ENCODE measurements at places on chromosomes 3 and 15.

- no peak for DNase-seq
These were observed 15.7 kb downstream of the CIDEC start for GRCh38 chr3:9864200-9864927.

GRCh38 chr3:149368674-149369497 lies 8.6 kb downstream of the TM4SF1 start:
- DNase-seq = no peak

- no peak for DNase-seq
These were observed 89.0 kb downstream of the CHSY1 start for GRCh38 chr15:101162701-101163483.

GRCh38 chr3:132726341-132726823 lies 4.2 kb upstream of the NPHP3 start:
- DNase-seq = peak; percentile 38

GRCh38 chr15:76968306-76968705 lies 26.6 kb upstream of the PSTPIP1 start:
- no peak for DNase-seq

GRCh38 chr3:134971306-134971705 lies 176.2 kb downstream of the EPHB1 start:
- peak; percentile 19 for DNase-seq

DNA sequence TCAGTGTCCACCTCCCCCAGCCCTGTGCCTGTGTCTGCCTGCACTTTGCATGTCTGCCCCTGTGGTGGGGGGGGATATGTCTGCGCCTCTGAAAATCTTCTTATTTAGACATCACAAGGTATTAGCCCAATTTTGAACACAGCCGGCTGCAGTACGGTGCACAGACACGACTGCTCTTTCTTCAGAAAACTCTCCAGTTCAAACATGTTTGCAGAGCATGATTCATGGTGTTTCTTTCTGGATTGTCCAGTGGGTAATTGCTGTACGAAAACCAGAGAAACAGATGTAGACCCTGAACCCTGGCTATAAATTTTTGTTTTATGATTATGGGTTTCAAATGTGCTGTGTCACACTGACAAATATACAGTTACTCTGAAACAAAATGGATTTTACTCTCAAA lies 3.4 kb upstream of the RARB start:
- DNase-seq = no peak

GRCh38 chr3:78645628-78646310 lies 1122.0 kb downstream of the ROBO1 start:
- DNase-seq = peak; percentile 73

DNA sequence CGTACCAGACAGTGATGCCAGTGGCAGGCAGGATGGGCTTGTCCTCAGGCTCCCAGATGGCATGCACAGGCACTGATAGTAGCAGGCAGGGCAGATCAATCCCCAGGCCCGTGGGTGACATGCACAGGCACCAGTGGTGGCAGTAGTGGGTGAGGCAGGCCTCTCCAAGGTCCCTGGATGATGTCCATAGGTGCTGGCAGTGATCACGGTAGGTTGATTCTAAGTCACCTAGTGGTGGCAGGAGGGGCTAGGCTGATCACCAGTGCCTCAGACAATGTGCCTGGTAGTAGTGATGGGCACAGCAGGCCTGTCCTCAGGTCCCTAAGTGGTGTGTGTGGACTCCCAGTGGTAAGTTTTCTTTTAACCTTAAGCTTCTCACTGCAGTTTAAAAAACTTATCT lies 19.6 kb downstream of the CEP63 start:
- no peak for DNase-seq

DNA sequence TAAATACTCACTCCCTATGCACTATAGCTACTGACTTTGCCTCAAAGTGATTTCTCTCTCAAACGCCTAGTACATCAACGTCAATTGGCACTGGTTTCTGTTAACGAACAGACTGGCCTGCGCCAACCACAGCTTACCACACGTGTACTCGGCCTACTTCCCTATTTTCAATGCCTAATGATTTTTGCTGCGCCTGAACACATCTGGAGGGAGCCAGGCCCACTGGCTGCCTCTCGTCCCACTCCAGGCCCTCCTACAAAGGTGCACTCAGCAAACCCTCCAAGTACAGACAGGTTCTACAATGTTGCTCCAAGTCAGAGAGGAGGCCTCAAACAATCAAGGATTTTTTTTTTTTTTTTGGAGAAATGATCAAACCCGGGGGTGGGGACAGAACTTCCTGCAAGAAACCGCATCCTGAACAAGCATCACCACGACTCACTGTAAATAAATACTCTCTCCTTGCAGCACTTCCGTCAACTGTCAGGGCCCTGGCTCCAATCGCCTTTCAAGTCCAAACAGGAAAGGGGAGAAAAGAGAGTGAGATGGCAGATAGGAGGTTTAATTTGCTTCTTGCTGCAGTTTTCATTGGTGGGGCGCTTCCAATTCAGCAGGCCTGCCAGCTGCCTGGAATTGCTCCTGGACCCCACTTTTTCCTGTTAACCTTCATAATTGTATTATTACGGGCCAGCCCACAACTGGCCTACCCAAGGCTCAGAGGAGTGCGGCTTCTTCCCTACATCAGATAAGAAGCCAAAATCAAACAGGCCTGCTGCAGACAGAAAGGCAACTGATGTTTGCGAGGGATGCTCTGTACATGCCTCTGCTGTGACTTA lies 139.3 kb downstream of the FOXP1 start:
- DNase-seq = no peak

DNA sequence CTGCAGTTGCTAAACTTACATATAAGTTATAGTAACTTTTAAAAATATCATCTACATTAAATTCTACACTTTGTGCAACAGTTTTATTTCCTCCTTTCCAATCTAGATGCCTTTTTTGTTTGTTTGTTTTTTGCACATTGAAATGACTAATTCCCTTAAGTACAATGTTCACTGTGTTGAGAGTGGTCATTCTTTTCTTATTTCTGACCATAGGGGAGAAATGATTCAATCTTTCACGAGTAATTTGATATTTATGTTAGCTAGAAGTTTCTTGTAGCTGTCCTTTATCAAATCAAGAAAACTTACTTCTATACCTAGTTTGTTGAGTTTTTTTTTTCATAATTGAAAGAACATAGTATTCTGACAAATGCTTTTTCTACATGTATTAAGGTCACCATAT lies 85.0 kb upstream of the CBLB start:
- DNase-seq = no peak

GRCh38 chr15:92231461-92231860 lies 162.2 kb upstream of the ST8SIA2 start:
- no peak for DNase-seq

DNA sequence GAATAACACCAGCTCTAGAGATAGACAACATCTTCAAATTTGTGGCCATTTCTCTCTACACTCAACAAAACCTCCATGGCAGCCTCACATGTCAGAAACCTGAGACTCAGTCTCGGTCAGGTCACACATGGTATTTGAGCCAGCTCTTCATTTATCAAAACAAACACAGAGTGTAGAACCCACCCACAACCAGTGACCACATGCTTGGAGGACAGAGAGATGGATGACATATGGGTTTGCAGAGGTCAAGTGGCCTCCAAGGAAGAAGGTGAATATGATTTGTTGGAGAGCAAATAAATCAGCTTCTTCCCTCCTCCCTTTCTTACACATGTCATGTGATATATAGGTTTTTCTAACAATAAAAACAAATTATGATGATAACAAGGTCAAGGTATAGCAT lies 278.1 kb upstream of the LRTM1 start:
- DNase-seq = no peak

GRCh38 chr3:149369991-149370866 lies 7.2 kb downstream of the TM4SF1 start:
- DNase-seq = peak; percentile 63

GRCh38 chr3:120907659-120908029 lies 361 bp upstream of the STXBP5L start:
- no peak for DNase-seq

GRCh38 chr3:10198226-10198625 lies 33.5 kb downstream of the IRAK2 start:
- no peak for DNase-seq

- no peak for DNase-seq
These were observed 2.1 kb upstream of the SMCO1 start for GRCh38 chr3:196517162-196517800.

GRCh38 chr15:44722011-44722410 lies 10.7 kb downstream of the B2M start:
- no peak for DNase-seq

DNA sequence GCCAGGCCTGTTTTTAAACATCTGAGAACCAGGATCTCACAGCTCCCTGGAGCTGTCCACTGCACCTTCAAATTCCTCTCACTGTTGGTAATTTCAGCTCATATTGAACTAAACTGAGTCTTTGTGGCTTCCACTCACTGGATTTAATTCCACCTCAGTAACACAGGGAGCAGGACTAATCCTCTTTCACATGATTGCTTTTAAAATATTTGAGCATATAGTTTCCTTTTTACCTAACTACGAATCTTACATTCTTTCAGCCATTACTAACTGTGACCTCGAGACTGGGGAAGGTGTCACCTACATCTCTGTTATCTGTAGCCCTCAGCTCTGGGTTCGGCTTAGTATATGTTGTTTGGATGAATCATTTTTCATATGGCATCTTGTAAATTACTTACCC lies 194.3 kb upstream of the C2CD4B start:
- no peak for DNase-seq

- DNase-seq = no peak
These were observed 54.4 kb upstream of the IL12A start for GRCh38 chr3:159934216-159934615.

- no peak for DNase-seq
These were observed 32.3 kb upstream of the TRPC1 start for GRCh38 chr3:142691527-142691926.

DNA sequence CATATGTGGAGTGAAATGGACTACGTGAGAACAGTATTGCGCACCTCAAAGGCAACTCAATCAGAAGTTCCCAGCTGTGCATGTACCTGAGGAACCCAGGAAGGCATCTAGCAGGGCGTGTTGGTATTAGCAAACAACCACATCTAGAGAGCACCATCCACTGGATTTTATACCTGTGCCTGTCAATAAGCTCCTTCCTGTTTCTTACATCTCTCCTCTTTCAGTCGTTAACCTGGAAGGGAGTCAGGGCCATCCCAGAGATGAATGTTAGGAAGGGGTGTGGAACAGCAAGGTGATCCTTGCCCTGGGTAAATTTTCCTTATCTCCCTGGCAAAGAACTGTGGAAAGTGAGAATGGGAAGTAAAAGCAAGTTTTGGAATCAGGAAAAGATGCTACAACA lies 29.6 kb upstream of the CHMP2B start:
- no peak for DNase-seq

DNA sequence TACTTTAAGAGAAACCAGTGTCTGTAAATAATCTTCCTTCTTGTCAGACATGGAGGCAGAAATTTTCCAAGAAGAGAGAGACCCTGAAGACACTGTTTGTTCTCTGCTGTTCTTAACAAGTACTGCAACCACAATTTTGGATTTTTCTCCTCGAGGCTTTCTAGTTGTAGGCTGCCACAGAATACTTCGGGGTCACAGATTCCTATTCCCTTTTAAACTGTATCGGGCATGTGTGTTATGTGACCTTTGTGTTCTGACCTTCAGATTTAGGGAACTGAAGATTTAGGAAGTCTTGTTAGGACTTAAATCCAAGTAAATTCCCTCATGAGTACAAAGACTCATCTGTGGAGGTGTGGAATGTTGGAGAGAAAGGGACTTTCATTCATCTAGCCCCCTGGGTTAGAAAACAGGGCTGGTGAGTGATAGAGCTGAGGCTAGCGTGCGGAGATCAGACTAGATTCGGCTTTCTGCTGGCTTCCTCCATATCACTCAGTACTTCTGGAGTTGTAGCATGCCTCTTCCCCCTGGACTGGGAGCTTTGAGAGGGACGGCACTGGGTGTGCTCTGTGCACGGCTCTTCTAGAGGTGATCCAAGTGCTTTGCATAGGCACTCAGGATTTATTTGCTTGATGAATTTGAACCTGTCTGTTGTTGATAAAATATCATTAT lies 237.0 kb downstream of the LPP start:
- DNase-seq = peak; percentile 49

DNA sequence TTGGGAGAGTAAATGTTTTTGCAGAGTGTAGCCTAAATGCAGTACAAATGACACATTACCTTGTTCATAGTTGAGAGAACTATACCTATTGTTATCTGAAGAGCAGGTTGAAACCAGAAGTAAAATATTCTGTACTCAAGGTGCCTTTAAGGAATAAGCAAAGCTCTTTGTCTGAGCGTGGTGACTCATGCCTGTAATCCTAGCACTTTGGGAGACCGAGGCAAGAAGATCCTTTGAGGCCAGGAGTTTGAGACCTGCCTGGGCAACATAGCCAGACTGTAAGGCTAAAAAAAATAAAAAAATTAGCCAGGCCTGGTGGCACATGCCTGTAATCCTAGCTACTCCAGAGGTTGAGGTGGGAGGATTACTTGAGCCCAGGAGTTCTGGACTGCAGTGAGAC lies 2.2 kb upstream of the RNF13 start:
- no peak for DNase-seq

- DNase-seq = peak; percentile 86
These were observed 34.9 kb downstream of the PRKCD start for GRCh38 chr3:53195602-53196574.

- peak; percentile 8 for DNase-seq
These were observed 60.2 kb upstream of the CDAN1 start for GRCh38 chr15:42796955-42797782.

DNA sequence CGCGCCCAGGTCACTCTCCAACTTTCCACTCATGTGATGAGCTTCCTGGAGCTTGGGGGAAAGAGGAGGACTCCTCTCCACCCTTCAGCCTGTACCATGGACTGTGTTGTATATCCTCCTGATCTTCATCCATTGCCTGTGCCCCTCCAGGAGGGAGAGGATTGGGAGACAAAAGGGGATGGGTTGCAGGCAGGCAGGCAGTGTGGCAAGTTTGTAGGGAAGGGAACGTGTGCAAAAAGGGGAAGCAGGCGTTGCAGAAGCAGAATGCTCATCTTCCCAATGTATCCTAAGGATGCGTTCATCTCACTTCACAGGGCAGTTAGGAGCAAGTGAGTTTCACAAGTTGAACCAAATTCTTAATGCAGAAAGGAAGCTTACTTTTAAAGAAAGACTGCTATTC lies 28.1 kb upstream of the GHSR start:
- no peak for DNase-seq

- no peak for DNase-seq
These were observed 16.3 kb downstream of the RTP1 start for GRCh38 chr3:187213616-187214015.

DNA sequence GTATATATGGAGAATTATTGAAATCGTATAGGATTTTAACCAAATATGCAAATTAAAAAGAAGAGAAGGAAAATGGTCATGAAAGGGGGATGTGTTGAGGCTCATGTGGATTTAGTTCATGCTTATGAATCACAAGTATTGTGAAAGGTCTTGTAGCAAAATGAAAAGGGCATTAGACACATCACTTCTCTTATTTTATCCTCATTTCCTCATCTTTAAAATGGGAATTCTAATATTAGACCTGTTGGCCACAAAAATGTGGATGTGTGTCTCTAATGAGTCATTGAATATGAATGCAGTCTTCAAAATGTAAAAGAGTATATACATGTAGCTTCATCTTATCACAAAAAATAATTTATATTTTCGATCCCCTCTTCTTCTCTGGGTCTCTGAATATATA lies 14.9 kb upstream of the ALCAM start:
- no peak for DNase-seq

Measured in neural progenitor cell (in vitro differentiated cells).